Thymus (tissue), 14 donors: ENCODE measurements at places on chromosomes 11 and 22. TPM values are rescaled to one million over a fixed set of nuclear protein-coding genes. Genes with fewer than 3 reads are reported as not detected.

DNA sequence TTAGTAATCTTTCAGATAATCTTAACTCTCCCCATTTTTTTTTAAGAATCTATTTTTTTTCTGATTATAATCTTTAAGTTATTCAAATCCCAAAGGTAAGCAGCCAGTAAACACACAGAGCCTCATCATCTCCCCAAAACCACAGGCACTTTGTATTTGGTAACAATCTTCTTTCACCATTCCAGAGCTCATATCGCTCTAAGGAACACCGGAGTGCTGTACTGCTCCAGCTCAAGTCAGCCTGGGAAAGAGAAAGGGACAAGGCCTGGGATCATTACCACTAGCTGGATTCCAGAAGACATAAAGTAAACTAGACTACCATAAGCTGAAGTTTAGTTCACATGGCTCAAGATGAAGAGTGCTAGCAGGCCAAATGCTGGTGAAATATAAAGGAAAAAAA lies 73.0 kb upstream of the APOA1 start:
- no peak for DNase-seq

- no peak for DNase-seq
Observed at GRCh38 chr11:1100417-1101245, 26.0 kb downstream of the MUC2 start.

RHOD gene
- total RNA-seq, result 2.8 TPM

- no peak for DNase-seq
Observed at GRCh38 chr11:121464352-121464946, 11.7 kb upstream of the SORL1-AS1 start.

GRCh38 chr22:34761111-34761510 lies 304.8 kb upstream of the ISX start:
- no peak for DNase-seq

KCNJ4 gene
- 0.66 TPM for total RNA-seq

GRCh38 chr11:118212131-118212725 lies 12.6 kb downstream of the JAML start:
- DNase-seq, result no peak

CECR2 gene
- 0.42 TPM for total RNA-seq
